Stimulated activated CD8-positive, alpha-beta memory T cell treated with anti-CD3 and anti-CD28 coated beads, Interleukin-15, amount 100 ng/mL, for 1 hour (primary cell): ENCODE measurements at places on chromosomes 12 and 14.

- no peak for DNase-seq
Observed at GRCh38 chr12:125198652-125199051, 133.4 kb downstream of the AACS start.

DNA sequence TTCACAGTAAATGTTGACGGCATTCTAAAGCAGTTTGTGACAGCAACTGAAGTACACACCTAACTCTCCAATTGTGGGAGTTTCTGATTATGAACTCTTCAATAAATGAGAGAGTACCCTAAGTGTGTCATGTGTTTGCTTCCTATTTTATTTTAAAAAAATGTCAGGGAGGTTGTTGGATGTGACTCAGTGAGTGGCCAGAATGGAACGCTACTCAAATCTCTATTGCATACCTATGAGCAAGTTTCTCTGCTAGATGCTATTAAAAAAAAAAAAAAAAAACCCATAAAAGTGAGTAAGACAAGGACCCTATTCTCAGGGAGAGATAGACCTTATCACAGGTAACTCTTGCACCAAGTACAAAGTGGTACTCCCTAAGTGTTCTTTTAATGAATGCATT is 256.6 kb downstream of the BTG1 start:
- no peak for DNase-seq

DNA sequence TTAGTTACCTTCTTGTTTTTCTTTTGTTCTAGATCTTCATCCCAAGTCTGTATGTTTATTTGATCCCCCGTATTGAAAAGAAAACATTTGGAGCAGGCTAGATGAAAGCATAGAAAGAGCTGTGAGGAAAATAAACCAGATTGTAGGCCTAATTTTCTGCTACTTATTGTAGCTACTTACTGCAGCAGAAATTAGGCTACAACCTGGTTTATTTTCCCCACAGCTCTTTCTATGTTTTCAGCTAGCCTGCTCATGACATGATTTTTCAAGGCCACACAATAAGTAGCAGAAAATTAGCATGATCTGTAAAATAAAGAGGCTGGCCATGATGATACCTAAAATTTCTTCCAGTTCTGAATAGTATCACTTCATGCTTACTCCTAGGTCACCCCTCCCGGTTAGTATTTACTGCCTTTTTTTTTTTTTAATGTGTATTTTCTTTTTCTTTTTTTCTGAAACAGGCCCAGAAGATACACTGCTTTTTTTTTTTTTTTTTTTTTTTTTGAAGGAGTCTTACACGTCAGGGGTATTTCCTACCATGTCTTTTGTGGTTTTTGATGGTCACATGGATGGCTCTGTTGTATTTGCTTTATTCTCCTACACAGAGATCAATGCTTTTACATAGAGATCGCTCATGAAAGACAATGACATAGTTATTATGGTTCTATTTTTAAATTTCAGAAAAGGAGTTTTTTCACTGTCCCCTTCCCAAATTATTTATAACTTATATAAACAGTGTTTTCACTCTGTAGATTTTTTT is 32.3 kb downstream of the BHLHE41 start:
- no peak for DNase-seq

DNA sequence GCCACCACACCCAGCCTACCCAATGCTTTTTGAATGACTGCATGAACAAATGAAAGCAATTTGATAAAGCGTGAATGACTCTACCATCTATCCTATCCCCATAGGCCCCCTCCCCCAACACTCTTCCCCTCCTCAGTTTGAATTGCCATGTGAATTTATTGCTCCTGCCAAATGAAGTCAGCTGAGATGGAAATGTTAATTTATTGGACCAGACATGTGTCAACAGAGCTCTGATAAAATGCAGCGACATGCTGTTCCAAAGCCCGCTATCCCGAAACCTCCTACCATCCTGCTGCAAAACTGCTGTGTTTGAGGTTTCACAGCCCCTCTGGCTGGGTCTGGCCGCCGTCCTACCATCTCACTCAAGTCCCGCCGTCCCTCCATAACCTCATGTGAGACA is 360.5 kb downstream of the CACNA1C start:
- DNase-seq, result no peak

- no peak for DNase-seq
Observed at GRCh38 chr12:10243818-10244520, 31.3 kb downstream of the GABARAPL1 start.

DNA sequence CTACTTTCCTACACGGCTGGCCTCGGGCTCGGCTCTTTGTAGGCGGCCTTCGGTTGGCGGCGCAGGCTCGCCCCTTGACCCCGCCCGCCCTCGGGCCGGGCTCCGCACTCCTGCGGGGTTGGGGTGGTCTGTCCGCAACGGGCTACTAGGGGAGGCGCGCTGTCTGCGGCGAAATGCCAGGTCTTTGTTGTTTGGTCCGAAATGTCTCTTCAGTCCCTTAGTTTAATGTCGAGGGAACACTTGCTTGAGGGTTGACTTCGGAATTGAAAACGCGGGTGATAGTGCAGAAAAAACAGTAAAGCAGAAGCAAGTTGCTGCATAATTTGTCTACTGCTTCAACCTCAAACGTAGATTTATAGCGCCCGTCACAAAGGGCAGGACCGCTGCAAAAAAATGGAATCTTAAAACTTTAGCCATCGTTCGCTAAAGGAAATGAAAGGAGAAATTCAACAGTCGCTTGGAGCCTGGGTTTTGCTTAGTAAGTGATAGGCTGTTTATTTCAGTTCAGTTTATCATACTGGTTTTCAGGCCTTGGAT is 390 bp downstream of the JKAMP start:
- no peak for DNase-seq

GRCh38 chr12:68530965-68531364 is 79.7 kb upstream of the RAP1B start:
- no peak for DNase-seq

DNA sequence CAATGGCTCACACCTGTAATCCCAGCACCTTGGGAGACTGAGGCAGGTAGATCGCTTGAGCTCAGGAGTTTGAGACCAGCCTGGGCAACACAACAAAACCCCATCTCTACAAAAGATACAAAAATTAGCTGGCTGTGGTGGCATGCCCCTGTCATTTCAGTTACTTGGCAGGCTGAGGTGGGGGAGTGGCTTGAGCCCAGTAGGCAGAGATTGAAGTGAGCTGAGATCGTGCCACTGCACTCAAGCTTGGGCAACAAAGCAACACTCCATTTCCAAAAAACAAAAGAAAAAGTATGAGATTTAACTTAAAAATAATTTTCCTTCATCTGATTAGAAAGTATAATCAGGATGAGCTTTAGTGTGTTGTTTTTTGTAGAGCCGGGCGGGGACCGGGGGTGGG is 47.9 kb upstream of the BCAT1 start:
- DNase-seq, result no peak

DNA sequence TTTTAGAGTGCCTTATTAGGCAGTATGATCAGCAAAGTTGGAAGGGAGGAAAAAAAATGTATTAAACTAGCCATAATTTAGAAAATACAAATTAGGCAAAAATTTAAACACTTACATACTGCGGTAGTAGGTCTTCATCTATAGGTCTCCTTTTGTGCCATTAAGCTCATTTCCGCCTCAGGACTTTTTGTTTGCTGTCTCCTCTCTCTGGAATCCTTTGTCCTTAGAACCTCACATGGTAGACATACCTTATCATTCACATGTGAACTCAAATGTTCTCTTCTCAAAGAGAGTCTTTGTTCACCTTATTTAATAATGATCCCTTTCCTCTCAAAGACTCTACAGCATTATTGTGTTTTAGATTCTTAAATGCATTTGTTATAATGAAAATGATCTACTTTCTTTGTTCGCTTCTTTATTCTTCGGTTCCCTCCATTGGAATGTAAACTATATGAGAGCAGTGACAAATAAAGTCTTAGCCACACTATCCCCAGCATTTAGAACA is 14.7 kb downstream of the FANCM start:
- no peak for DNase-seq

GRCh38 chr14:37343307-37344094 is 145.8 kb downstream of the MIPOL1 start:
- no peak for DNase-seq

DNA sequence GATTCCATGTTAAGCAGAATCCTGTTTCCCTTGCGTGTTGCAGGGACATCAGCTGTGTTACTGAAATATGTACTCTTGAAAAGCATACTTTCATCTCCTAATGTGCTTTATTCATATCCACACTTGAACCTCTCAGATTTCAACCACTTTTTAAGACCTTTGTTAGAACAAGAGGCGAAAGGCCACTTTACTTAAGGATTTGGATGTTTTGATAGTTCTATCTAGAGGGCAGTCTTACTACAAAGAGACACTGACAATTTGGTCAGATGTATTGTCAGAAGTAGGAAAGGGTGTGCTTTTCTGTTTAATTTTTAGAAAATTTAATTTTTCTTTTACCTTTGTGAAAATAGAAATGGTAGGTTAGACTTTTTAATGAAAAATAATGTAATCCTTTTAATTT is 267.9 kb downstream of the TMTC2 start:
- DNase-seq, result no peak

DNA sequence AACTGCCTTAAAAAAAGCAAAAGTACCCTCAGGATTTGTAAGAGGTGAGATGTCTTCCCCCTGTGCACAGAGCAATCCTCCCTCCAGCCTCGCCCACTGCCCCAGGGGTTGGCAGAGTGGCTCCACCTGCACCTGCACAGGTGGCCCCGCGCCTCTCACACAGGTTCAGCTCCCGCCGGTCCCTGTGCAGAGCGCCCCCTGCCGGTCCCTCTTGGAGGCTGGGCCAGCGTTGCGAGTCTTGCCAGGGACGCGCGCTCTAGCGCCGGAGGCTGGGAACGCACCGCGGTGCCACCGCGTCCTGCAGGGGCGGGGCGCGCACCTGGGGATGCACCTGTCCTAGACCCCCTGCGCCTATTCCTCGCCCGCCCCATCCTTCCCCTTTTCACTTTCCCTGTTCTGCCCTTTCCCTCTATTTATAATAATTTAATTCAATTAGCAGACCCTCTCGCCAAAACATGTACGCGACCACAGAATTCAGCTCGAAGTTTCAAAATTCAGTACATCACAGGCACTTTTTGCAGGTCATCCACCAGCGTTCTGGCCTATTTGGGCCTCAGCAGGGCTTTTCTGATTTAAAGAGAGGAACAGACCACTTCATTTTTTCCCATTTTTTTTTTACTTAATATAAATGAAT is 618.6 kb downstream of the AACS start:
- no peak for DNase-seq

DNA sequence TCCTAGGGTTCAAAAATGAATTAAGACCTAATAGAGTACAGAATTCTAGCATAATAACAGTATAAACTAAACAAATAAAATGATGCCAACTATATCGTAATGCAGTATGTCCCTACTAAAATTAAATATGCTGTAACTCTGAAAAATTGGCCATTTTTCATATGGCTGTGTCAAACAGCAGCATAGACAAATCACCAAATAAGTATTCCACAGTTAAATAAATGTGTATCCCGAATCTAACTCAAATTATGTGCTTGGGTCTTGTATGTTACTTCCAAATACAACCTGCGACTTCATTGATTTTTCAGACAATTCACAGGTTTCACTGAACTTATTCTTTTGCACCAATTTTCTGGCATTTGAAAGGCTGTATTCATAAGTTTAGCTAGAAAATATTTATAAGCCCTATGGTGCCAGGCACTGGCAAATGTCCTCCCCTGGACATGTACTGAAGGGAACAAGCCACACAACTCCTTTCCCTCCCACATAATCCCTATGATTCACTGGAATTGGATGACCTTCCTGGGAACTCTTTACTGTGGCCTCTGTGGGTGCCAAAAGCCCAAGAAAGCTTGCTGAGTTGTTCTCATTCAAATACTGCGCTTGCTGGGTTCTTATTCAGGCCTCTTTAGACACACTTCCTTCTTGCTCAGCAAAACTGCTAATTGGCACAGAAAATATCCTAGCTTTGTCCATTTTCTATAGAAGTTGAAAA is 108.8 kb downstream of the KITLG start:
- DNase-seq, result no peak

DNA sequence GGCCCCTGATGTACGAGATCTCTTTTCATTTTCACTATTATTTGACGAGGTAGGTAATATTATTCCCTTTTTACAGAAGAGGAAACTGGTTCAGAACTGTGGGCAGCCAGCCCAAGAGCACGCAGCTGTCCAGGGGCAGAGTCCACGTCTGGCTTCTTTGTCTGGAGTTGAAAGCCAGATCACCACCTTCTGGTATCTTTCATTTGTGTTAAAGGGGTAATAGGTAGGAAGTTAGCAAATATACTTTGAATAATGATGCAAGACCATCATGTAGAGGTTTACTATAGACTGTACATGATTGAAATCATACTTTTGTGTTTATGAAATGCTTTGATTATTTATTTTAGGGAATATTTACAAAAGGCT is 144.1 kb upstream of the AMIGO2 start:
- no peak for DNase-seq

DNA sequence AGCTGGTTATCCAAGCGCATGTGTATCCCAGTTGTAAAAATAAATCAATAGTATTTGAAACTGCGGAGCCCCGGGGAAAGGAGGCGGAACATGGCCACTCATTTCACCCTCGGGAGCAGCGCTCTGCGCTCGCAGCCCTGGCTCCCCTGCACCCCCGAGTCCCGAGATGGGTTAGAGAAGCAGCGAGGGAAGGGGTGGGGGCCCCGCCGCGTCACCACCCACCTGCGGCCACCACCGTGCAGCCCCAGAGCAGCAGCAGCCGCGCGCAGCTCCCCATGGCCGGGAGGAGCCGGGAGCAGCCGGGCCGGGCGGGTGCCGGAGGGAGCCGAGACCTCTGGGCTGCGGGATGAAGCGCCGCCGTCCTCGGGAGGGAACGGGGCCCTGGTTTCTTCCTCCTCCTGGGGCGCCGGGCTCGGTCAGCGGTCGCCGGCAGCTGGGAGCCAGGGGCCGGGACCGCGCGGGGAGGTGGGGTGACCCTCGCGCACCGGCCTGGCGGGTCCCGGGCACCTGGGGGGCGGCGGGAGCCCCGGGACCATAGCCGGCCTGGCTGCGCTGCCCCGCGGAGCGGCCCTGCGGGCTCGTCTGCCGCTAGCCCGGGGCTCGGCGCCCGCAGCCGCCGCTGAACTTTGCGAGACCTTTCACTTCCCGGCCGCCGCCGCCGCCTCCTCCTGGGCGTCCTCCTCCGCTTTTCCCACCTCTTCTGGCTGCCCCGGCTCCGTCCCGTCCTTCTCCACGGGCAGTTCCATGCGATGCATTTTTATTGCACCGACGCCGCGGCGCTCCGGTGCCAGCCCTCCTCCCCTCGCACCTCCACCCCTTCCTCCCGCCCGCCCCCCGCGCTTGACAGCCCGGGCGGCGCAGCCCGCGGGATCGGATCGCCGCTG is at the start of gene NTN4:
Gene NTN4 (minus strand): TSS at position 732 of the 884 bp plus-strand sequence. CDS start 455 bp downstream, at position 277.
- DNase-seq, result no peak

- no peak for DNase-seq
Observed at GRCh38 chr14:34781242-34781641, 66.8 kb upstream of the CFL2 start.

DNA sequence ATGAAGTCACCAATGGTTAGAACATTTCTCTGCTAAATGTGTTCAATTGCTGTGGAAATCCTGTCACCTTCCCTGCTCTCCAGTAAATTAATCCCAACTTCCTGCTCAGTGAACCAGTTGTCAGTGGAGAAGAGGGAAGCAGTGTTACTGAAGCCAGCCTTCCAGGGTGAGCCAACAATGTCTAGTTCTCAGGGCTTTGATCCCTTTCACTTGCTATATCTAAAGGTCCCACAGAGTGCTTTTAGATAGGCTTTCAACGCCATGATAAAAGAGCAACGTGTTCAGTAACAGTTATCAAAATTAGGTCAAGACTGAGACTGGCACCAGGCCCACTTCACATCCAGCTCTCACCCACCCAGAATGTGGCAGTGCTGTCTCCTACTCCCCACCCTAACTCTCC is 139.7 kb downstream of the KCNH5 start:
- no peak for DNase-seq
